ENCODE measurements at places on chromosomes 2 and 18. TPM values are rescaled to one million over a fixed set of nuclear protein-coding genes. Genes with fewer than 3 reads are reported as not detected.

The ASXL3 gene
- 1.3 TPM for total RNA-seq

The CHRNG gene
- not detected for total RNA-seq

The LMAN2L gene
- total RNA-seq = 16.3 TPM

The STK16 gene
- 42.5 TPM for total RNA-seq

The SPATA3 gene
- total RNA-seq = not detected

Data from left colon (tissue), 2 donors.